ENCODE measurements at places on chromosomes 4 and X.

- no peak for DNase-seq
These were observed 85.9 kb downstream of the ARSJ start for GRCh38 chr4:113893546-113893945.

- no peak for DNase-seq
These were observed 15.0 kb upstream of the ELF4 start for GRCh38 chrX:130125091-130125874.

DNA sequence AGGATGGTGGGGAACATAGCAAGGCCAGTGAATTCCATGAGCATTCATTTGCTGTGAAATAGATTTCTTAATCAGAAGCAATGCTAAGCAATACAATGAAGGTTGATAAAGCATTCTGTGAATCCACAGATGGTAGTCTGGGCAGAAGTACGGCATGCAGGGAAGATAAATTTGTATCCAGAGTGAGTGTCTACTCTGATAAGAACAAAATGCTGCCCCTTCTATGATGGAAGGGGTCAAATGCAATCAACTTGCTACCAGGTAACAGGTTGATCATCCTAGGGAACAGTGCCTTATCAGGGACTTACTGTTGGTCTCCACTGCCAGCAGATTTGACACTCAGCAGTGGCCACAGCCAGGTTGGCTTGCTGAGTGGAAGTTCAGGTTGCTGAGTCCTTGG, 189.4 kb downstream of the MAB21L2 start:
- no peak for DNase-seq

GRCh38 chr4:13893987-13894386, 266.5 kb upstream of the BOD1L1 start:
- no peak for DNase-seq

DNA sequence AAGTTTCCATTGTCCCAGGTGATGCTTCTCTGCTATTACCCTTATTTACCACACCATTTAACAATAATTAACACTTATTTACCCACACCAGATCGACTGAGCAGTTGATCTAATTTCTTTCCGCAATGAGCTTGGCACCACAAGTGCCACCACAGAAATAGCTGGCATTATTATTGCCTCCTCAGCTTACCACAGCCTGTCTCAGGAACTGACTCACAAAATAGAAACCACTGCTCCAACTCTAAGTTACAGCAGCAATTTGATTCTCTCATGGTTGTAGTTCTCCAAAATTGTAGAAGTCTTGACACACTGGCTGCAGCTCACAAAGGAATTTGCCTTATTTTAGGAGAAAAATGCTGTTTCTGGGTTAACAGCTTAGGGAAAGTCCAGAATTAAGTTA, 22.5 kb downstream of the ZNF721 start:
- no peak for DNase-seq

- DNase-seq = no peak
These were observed 55.2 kb downstream of the ELF4 start for GRCh38 chrX:130055103-130055502.

DNA sequence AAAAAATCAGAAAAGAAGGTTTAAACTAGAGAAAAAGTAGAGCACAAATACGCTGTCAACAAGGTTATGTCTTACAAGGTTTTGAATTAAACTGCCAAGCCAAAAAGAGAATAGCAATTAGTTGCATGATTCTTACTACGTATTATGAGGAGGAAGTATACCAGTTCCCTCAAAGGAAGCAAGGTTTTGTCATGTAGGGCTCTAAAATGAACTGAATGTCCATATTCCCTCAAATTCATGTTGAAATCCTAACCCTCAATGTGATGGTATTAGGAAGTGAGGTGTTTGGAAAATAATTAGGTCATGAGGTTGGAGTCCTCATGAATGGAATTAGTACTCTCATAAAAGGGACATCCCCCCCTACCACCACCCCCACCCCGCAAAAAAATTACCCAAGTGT, 201.0 kb downstream of the FBXW7 start:
- DNase-seq = no peak

- DNase-seq = no peak
These were observed 240.4 kb upstream of the PSAPL1 start for GRCh38 chr4:7675136-7675535.

DNA sequence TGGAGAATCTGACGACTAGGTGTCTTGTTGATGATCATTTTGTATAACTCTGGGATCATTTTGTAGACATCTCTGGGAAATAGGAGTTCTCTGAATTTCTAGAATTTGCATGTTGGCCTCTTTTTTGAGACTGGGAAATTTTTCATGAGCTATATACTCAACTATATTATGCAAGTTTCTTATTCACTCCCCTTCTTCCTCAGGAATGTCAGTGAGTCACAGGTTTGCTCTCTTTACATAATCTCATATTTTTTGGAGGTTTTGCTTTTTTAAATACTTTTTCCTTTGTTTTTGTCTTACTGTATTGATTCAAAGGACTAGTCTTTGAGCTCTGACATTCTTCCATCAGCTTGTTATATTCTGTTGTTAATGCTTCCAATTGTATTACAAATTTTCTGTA, 1324.2 kb downstream of the TECRL start:
- no peak for DNase-seq

- DNase-seq = no peak
These were observed 161.5 kb downstream of the PPARGC1A start for GRCh38 chr4:23728393-23728792.

- no peak for DNase-seq
These were observed 114.0 kb downstream of the RBM47 start for GRCh38 chr4:40515398-40516293.

GRCh38 chr4:85116008-85116407, 149.5 kb upstream of the WDFY3 start:
- DNase-seq = no peak

DNA sequence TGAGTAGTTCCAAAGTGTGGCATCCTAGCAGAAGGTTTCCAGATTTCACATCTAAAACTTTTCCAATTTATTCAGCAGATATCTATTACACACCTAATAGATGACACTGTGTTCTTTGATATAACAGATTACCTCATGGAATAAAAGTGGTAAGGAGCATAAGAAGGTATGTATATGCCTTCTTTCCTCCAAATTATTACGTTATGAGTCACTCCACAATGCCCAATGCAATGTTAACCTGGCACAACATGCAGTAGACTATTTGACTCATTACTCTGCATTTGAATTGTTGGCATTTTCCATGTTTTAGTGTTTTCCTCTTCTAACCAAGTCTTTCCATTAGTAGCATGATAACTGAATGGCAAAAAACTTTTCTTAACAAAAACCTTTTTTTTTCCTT, 383.6 kb downstream of the ADGRL3 start:
- no peak for DNase-seq

- DNase-seq = no peak
These were observed 680.6 kb upstream of the CPEB2 start for GRCh38 chr4:14321723-14322122.

GRCh38 chr4:94032754-94033153, 174.9 kb upstream of the SMARCAD1 start:
- DNase-seq = no peak

DNA sequence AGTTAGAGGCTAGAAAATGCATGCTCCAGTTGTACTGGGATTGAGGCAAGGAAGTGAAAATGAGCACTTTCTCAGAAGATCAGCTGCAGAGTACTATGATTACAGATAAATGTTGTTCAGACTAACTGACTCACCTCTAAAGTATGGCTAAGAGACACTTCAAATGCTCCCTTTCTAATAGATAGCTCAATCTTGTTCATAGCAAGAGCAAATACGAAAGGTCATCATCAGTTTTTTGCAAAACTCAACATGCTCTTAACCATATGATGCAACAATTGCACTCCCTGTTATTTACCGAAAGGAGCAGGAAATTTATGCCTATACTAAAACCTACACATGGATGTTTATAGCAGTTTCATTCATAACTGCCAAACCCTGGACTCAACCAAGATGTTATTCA, 838.4 kb upstream of the INTU start:
- DNase-seq = no peak

DNA sequence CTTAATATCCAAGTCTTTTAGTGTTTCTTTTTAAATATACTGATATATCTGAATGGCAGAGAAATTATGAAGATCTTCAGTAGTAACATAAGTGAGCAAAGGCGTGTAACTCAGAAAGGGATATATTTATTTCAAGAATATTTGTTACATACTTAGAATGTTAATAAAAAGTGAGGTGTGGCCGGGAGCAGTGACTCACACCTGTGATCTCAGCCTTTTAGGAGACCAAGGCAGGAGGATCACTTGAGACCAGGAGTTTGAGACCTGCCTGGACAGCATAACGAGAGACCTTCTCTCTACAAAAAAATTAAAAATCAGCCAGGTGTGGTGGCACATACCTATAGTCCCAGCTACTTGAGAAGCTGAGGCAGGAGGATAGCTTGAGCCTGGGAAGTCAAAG, 651.0 kb downstream of the ADGRL3 start:
- no peak for DNase-seq

DNA sequence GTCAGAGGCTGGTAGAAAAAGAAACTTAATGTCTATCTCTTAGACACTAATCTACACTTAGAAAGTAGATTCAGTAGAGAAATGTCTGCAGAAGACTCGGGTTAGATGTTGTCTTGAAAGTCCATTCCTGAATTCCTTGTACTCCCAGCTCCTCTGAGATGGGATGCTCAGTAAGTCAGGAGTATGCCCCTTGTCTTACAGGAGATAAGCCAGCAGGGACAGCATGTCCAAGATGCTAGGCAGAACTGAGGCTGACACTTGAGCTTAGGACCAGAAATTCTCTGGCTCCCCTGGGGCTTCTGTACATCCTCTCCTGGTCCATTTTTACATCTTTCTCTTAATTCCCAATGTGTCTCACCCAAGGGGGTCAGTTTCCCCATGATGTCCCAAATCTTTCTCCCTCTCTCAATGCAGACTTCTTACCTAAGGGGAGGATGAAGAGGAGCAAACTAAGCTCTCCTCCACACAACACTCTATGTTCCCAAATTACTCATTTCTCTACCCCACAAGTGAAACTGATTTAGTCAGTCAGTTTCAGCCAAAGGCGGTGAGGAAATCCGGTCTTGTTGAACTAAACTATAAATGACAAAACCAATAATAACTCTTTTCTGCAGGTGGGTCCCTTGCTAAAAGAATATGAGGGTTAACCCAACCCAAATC, 558.2 kb upstream of the DIPK2B start:
- no peak for DNase-seq

DNA sequence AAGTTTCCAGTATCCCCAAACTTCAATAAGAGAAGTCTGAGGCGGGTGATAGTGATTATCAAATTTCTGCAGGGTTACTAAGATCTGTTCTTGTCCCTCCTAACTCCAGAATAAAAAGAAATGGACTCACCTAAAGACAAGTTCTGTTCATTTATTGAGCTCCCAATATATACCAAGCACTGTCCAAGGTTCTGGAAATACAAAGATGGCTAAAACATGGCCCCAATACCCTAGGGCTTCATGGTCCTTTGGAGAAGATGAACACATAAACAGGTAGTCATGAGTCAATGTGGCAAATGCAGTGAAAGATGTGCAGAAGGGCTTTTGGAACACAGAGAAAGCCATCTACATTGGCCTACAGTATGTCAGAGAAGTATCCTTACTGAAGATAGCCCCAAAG, 231.2 kb downstream of the PPP1R2C start:
- DNase-seq = no peak

DNA sequence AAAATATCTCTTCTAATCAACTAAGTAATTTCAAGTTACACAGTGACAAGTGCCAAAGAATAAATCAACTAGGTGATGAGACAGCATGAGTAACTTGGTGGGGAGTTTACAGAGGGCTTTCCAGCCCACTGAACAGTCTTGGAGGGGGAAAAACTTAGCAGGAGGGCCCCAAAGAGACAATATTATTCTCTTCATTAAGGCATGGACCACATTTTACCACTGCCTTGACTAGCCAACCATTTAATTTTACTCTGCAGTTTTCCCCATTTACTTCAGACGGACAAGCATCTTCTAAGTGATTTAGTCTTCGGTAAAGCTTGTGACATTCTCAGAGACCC, 25.3 kb upstream of the GATB start:
- no peak for DNase-seq

- DNase-seq = no peak
These were observed 57.3 kb downstream of the SEPTIN11 start for GRCh38 chr4:77006753-77007353.

DNA sequence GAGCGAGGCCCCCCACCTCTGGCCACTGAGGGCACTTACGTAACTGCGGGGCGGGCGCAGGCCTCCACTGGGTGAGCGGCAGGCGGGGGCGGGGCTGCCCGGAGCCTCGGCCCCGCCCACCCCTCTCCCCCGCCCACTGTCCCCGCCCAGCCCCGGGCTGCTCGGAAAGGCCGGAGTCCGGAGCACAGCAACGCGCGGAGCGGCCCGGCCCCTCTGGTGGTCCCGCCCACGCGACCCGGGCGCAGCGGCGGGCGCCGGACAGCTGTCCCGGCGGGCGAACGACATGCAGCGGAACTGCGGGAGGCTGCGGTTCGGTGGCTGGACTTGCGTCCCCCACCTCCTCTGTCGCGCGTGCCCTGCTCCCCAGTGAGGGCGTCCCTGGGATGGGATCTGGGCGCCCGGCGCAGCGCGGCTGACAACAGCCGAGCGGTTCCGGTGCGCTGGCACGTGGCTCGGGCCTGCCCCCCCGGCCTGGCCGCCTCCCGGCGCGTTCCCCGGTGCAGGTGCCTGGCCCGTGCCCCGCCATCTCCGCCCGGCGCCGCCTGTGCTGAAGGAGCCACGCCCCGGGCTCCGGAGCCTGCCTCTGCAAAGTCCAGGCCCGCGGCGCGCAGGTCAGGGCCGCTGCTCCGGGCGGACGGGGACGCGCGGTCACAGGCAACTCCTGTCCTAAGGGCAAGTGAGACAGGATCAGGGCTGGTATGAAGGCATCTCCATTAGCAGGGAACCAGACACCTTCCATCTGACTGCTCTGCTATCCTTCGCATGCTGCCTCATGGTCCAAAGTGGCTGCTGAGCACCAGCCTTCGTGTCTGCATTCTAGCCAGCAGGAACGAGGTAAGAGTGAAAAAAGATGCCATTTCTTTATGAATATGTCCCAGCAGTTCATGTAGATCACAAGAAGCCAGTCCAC, 21.8 kb upstream of the JAKMIP1 start:
- no peak for DNase-seq

- no peak for DNase-seq
These were observed 26.0 kb upstream of the ENPEP start for GRCh38 chr4:110449947-110450346.
